ENCODE measurements at places on chromosomes 7 and 10.

DNA sequence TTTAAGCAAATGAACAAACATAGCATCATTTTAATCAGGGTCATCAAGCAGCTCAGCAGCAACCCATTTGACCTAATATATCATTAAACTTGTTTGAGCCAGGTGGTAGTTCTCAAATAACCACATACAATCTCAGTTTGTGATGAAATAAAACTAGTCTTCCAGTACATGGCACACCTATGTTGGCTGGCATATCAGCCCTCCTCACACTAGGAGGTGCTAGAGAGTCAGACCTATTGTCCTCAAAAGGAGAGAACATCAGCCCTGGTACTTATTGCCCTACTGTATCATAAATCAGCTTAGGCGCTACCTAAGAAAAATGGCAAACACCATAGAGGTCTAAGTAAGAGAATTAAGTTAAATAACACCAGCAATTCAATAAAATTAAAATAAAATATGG, 81.7 kb downstream of the CABCOCO1 start:
- DNase-seq: peak; percentile 31

DNA sequence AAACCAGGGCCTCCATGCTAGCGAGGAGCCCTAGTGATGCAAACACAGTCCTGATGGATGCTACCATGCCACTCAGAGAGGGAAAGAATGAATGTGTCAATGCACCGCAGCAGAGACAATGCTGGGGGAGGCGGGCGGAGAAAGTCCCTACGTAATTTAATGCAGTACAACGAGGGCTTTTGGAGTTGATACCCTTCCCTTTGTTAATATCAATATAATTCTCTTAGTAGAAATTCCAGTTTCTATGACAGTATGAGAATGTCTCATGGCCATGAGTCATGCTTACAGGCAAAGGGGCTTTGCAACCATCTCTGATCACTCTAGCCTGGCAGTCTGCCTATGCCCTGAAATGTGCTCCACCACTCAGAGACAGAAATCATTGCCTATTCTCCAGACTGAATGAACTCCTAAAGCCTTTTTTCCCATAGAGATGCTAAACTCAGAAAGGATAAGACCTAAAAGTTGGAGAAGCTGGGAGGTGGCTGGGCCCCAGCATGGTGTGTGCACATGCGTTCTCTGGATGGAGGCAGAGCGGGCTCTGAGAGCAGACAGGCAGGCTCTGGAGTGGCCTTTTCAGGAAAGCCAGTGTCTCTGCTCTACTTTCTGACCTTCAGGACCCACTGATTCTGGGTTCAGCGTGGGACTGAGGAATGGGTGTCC, 20.3 kb upstream of the GIMAP2 start:
- no peak for DNase-seq

DNA sequence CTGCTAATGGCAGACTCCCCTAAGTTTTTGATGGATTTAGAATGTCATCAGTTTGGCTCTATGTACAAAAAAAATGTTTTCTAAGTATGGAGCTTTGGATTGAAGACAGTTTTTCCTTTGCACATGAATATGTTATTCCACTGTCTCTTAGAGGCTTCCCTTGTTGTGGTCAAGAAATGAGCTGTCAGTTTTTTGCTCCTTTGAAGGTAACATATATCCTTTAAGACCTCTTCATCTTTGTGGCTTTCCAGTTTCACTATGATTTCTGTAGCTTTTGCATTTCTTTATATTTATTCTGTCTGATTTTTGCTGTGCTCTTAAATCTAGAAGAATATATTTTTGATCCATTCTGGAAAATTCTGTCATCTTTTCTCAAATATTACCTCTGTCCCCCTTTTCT, 15.8 kb upstream of the ODAD2 start:
- no peak for DNase-seq

DNA sequence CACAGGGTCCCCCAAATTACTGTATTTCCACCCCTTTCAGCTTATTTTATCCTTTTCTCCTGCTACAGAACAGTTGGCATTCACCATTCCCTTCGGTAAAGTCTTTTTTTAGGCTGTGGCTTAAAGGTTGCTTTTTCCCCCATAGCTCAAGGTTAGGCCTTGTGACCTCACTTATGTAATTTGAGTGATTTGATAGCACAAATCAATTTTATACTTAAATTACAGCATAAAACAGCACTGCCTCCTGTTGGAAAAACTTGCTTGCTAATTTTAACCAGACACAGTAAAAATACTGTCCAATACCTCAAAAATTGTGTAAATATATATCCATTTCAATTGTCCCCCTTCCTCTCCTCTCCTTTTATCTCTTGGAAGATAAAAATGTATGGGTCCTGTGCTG, 7.1 kb downstream of the GIMAP1 start:
- no peak for DNase-seq

Measured in WTC11 (cell line).